ENCODE measurements at places on chromosomes 13 and 19. TPM values are rescaled to one million over a fixed set of nuclear protein-coding genes. Genes with fewer than 3 reads are reported as not detected.

NOVA2 gene
- total RNA-seq: not detected

ZNF208 gene
- total RNA-seq: 3.6 TPM

ZNF527 gene
- total RNA-seq: 13.4 TPM

IGFL3 gene
- total RNA-seq: not detected

FAM32A gene
- total RNA-seq: 45.9 TPM

LYPD3 gene
- 8.9 TPM for total RNA-seq

SPIB gene
- 0.73 TPM for total RNA-seq

DNA sequence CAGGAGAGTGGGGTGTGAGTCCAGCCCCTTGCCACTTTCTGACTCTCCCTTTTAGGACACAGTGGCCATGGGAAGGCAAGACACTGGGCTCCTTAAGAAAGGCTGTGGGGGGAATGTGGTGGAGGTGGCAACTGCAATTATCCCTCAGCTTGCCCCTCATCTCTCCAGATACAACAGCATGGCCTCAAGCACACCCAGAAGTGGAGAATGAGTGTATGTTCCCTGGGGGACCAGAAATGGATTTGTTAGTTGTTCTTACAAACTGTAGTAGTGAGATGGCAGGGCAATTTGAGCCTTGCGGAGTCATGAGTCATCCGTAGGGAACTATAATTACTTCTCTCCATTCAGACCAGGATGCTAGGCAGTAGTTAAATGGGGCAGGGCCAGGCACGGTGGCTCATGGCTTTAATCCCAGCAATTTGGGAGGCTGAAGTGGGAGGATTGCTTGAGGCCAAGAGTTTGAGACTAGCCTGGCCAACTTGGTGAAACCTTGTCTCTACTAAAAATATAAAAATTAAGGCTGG is 25.6 kb upstream of the CXCL17 start:
- no peaks in the 10 kb centered on the region for H3K27me3 ChIP-seq
- no peaks in the 10 kb centered on the region for H3K4me1 ChIP-seq
- no peak overlapping the region for H3K27ac ChIP-seq
- no peaks in the 10 kb centered on the region for H3K36me3 ChIP-seq

- H3K4me1 ChIP-seq: no peaks in the 10 kb centered on the region
- H3K27me3 ChIP-seq: no peaks in the 10 kb centered on the region
- H3K4me3 ChIP-seq: no peak overlapping the region
- H3K36me3 ChIP-seq: peaks cover 9% of the 10 kb centered on the region
- H3K27ac ChIP-seq: no peak overlapping the region
Measured at GRCh38 chr13:40552895-40553294, 113.5 kb downstream of the FOXO1 start.

DNA sequence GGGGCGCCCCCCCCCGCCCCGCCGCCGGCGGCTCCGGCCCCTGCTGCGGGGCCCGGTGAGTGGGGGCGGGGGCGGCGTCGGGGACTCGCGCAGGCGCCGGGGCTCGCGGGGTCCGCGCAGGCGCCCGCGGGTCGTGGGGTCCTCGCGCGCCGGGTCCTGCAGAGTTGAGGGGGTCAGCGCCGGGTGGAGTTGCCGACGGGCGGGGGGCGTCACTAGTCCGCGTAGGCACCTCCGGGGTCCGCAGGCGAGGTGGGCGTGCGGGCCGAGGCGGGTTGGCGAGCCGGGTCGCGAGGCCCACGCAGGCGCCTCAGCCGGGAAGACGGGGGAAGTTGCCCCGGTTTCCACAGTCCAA is 365 bp downstream of the PPP6R1 start:
- peaks cover 33% of the 10 kb centered on the region for H3K4me1 ChIP-seq
- no peaks in the 10 kb centered on the region for H3K27me3 ChIP-seq
- peak overlapping the region; percentile 87 for H3K4me3 ChIP-seq
- H3K27ac ChIP-seq: peak overlapping the region; percentile 94
- no peaks in the 10 kb centered on the region for H3K36me3 ChIP-seq
- peak; percentile 40 for DNase-seq

DNA sequence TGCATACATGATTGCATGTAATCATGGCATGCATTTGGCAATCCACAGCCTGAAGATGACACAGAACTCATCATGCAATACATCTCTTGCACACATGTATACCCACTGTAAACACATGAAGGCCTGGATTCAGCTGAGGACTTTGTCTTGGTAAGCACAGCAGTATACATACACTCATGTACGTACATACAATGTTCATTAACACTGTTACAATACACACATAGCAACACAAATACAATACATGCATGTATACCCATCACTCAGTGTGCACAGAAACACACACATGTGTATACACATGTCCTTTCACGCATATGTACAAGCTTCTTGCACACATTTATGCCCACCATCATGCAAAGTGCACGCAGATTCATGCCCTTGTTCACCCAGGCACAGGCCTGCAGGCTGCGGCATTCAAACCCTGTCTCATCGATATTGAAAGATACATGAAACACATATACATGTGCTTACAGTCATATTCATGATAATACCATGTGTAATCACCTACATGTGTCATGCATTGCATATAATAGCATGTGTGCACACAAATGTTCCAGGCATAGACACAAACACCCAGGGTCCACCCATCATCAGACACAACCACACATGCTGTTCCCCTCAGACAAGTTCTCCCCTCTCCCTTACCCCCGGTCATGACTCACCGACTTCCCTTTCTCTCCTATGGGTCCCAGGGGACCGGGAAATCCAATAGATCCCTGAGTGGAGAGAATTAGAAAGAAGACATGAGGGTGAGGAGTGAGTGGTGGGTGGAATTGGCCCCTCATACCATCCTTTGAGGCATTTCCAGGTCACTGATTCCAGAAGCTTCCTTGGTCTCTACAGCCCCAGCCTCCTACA is 28.7 kb downstream of the COL5A3 start:
- no peaks in the 10 kb centered on the region for H3K36me3 ChIP-seq
- no peak for DNase-seq
- H3K4me1 ChIP-seq: no peaks in the 10 kb centered on the region
- no peaks in the 10 kb centered on the region for H3K27me3 ChIP-seq
- H3K27ac ChIP-seq: no peak overlapping the region

DNA sequence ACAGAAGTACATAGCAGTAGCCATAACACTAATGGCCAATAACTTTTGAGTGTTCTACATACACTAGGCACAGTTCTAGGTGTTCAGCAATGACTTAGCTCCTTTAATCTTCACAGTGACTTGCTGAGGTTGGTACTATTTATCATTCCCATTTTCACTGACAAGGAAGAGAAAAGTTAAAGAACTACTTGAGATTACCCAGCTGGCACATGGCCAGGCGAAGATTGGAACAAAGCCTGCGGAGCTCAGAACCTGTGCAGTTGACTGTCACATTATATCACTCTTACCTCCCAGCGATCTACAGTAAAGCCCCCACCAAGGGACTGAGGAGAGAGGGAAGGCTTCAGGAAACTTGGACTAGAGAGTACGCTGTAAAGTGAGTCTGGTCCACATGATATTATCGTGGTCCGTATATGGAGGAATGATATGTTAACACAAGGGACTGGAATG is 42.4 kb upstream of the WDFY2 start:
- H3K27me3 ChIP-seq: no peaks in the 10 kb centered on the region
- H3K4me1 ChIP-seq: no peaks in the 10 kb centered on the region
- no peaks in the 10 kb centered on the region for H3K36me3 ChIP-seq

GRCh38 chr13:19618977-19619376 is 14.5 kb upstream of the MPHOSPH8 start:
- DNase-seq: no peak
- no peak overlapping the region for H3K27ac ChIP-seq
- no peaks in the 10 kb centered on the region for H3K36me3 ChIP-seq
- H3K27me3 ChIP-seq: no peaks in the 10 kb centered on the region

- H3K36me3 ChIP-seq: no peaks in the 10 kb centered on the region
- no peak overlapping the region for H3K27ac ChIP-seq
- H3K27me3 ChIP-seq: no peaks in the 10 kb centered on the region
- H3K4me3 ChIP-seq: no peak overlapping the region
Measured at GRCh38 chr13:93982179-93982918, 497.1 kb downstream of the DCT start.

DNA sequence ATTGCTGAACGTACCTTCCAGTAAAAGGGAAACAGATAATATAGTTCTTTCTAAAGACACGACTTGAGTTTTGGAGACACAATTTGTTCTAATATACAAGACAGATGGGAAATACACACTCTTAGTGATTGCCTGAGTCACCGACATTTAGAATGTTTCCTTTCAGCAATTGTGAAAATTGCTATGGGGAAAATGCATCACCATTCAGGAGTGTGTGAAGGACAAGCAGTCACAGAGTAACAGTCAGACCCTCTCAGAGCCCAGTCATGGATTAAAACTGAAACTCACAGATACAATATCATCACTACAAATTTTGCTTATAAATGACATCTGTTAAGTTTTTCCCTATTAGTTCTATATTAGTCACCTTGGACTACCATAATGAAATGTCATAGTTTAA is 286.1 kb downstream of the SPRY2 start:
- H3K27me3 ChIP-seq: no peaks in the 10 kb centered on the region
- no peaks in the 10 kb centered on the region for H3K4me1 ChIP-seq
- no peak overlapping the region for H3K27ac ChIP-seq
- no peak overlapping the region for H3K4me3 ChIP-seq
- no peaks in the 10 kb centered on the region for H3K36me3 ChIP-seq
